ENCODE measurements at places on chromosomes 2 and 18. TPM values are rescaled to one million over a fixed set of nuclear protein-coding genes. Genes with fewer than 3 reads are reported as not detected.

GIGYF2 gene
- 138 TPM for total RNA-seq

DNAJB2 gene
- 127 TPM for total RNA-seq

AQP12A gene
- total RNA-seq, result not detected

ASPRV1 gene
- total RNA-seq, result 1.7 TPM

TMEM247 gene
- not detected for total RNA-seq

RSAD2 gene
- 1.9 TPM for total RNA-seq

ZC3H6 gene
- total RNA-seq, result 18.1 TPM

CHRNG gene
- not detected for total RNA-seq

AGXT gene
- not detected for total RNA-seq

IL18R1 gene
- 2.2 TPM for total RNA-seq

SLC5A6 gene
- 27.1 TPM for total RNA-seq

FSHR gene
- total RNA-seq, result not detected

NCK2 gene
- 62.6 TPM for total RNA-seq

FAM117B gene
- total RNA-seq, result 8.2 TPM

IL18RAP gene
- 1.6 TPM for total RNA-seq

SLC9A4 gene
- total RNA-seq, result not detected

FBXO36 gene
- total RNA-seq, result 17.9 TPM

ABHD3 gene
- total RNA-seq, result 26.7 TPM

LYPD1 gene
- total RNA-seq, result not detected

OLA1 gene
- 52.9 TPM for total RNA-seq

ALPG gene
- total RNA-seq, result not detected

ABCG8 gene
- not detected for total RNA-seq

COBLL1 gene
- total RNA-seq, result 83.6 TPM

GKN2 gene
- total RNA-seq, result not detected

LBX2 gene
- 2.6 TPM for total RNA-seq

TUBA4B gene
- total RNA-seq, result not detected

ARMC9 gene
- total RNA-seq, result 30.7 TPM

LAMA1 gene
- 12.6 TPM for total RNA-seq

ZNF2 gene
- total RNA-seq, result 7.5 TPM

STPG4 gene
- total RNA-seq, result 0.22 TPM

NEU4 gene
- 1.1 TPM for total RNA-seq

CDK15 gene
- total RNA-seq, result 1.2 TPM

DUSP19 gene
- total RNA-seq, result 3.6 TPM

MC5R gene
- not detected for total RNA-seq

MRPL19 gene
- total RNA-seq, result 62.2 TPM

MTA3 gene
- total RNA-seq, result 29.8 TPM

All from thyroid gland (tissue), 4 donors.